ENCODE measurements at places on chromosomes 7 and 10.
A peak's percentile ranks its signal among the peaks of the same experiment; 100 is the strongest.

- DNase-seq: no peak
Observed at GRCh38 chr7:82404652-82405051, 38.9 kb downstream of the CACNA2D1 start.

GRCh38 chr7:91824201-91824600, 56.3 kb downstream of the MTERF1 start:
- no peak for DNase-seq

GRCh38 chr7:71191771-71192170, 59.8 kb downstream of the GALNT17 start:
- DNase-seq: no peak

- DNase-seq: no peak
Observed at GRCh38 chr10:133350950-133351329, 3.8 kb downstream of the PRAP1 start.

- DNase-seq: no peak
Observed at GRCh38 chr10:127587668-127588365, 38.7 kb downstream of the NPS start.

GRCh38 chr10:23412223-23412622, 26.7 kb upstream of the OTUD1 start:
- no peak for DNase-seq

DNA sequence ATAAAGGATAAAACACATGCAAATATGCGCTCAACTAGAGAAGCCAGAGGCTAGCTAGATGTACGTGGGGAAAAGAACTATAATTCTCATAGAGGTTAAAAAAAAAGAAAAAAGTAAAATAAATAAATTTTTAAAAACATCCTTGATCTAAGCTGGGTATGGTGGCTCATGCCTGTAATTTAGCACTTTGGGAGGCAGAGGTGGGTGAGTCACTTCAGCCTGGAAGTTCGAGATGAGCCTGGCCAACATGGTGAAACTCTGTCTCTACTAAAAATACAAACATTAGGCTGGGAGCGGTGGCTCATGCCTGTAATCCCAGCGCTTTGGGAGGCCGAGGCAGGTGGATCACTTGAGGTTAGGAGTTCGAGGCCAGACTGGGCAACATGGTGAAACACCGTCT, 18.6 kb upstream of the HSPA12A start:
- no peak for DNase-seq

DNA sequence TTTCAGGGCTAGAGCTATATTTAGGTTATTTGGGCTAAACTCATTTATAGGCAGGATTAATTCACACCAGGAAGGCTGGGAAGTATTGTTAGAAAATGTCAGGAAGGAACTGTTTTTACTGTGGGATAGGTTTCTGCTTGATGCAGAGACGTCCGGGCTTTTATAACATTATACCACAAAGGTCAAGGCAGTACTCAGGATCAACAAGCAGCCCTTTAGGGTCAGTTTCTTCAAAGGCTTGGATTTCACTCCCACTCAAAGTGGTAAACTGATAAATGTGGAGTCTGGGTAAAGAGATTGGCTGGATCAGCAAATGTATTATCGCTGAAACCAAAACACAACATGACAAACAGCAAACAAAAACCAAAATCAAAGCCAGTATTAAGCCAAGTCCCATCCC, 127.2 kb downstream of the ARL5B start:
- DNase-seq: no peak

GRCh38 chr10:59655309-59655708, 54.3 kb downstream of the SLC16A9 start:
- no peak for DNase-seq

DNA sequence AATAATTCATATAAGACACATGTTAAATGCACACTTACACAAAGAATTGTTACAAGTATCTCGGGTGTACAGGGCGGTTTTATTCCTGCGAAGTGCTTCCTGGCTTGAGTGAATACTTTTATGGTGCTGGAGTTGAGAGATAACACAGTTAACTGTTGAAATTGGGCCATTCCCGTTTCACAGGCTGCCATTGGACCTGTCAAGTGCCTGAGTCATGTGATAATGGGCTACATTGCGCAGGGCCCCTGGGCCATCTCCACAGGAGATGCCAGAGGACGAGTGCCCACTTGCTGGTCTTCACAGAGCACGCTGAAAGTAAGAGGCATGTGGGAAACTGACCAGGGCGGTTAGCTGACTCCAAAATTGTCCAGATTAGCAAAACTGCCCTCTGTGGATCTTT, 4.8 kb downstream of the FBH1 start:
- no peak for DNase-seq

DNA sequence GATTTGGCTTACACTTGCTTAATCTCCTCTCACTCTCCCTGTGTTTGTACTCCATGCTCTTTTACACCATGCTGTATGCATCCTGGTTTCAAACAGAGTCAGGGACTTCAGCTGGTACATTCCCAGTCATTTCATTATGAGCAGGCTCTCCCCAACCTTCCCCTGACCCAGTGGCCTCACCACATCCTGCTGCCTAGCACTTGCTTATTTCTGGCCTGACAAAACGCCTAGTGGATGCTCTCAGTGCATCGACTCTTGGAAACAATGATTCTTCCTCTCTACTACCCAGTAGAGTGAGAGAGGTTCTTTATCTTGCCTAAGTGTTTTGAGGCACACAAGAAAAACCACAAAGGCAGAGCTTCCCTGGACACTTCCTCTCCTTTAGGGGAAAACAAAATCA, 63.4 kb downstream of the CAV1 start:
- peak; percentile 27 for DNase-seq

- DNase-seq: no peak
Observed at GRCh38 chr7:1707756-1708595, 37.9 kb downstream of the ELFN1 start.

GRCh38 chr10:99695761-99696160, 36.2 kb downstream of the COX15 start:
- DNase-seq: no peak

DNA sequence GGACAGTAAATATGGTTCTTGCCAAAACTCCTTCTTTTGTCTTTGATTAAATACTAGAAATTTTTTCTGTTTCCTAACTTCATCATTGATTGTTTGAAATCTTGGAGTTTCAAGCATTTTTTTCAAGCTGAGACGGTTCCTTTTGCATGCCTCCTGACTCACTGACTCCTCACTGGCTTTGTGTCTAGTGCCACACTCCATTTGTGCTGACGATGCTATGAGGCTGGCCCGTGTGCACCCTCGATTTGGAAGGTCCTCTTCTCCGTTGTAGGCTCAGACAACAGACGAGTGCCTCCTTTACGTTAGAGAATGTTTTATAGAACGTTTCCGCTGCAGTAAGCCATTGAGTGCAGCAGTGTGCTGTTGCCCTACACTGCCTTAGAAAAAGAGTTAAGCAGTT, 10.8 kb upstream of the CSGALNACT2 start:
- no peak for DNase-seq

- no peak for DNase-seq
Observed at GRCh38 chr10:101304316-101304715, 49.6 kb upstream of the BTRC start.

DNA sequence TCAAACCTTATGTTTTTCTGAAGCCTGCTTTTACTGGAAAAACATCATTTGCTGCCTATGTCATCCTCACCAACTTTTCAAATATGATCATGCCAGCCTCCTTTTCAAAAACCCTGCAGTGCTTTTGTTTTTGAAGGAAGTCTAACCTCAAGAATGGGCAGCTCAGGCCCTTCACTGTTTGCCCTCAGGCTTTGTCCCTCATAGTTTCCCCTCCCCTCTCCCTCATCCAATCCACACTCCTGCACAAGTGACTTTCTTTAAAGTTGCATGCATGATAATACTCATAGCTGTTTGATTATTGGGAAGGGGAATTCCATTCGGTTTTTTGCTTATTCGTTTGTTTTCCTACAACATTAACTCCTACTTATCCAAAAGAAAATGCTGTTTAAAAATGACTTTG, 219.4 kb downstream of the SEMA3E start:
- no peak for DNase-seq

DNA sequence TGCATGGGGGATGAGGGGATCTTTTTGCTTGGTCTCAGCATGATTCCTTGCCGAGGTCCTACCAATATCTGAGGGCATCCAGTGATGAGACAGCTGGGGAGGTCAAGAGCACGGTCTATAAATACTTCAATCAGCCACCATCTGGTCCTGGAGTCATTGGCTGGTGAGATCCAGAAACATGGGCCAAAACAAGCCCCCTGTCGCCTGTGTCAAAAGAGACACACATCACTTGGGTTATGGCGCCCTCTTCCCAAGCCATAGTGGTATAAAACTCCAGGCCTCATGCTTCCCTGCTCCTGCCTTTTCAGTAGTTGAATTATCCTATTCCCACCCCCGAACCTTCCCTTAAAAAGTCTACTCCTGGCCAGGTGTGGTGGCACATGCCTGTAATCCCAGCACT, 60.9 kb downstream of the SLC35B4 start:
- no peak for DNase-seq

GRCh38 chr7:17374654-17375053, 76.2 kb downstream of the AHR start:
- DNase-seq: no peak

GRCh38 chr10:110414548-110415309, 83.0 kb upstream of the DUSP5 start:
- no peak for DNase-seq

- DNase-seq: no peak
Observed at GRCh38 chr7:86955895-86956503, 103.5 kb downstream of the ELAPOR2 start.

DNA sequence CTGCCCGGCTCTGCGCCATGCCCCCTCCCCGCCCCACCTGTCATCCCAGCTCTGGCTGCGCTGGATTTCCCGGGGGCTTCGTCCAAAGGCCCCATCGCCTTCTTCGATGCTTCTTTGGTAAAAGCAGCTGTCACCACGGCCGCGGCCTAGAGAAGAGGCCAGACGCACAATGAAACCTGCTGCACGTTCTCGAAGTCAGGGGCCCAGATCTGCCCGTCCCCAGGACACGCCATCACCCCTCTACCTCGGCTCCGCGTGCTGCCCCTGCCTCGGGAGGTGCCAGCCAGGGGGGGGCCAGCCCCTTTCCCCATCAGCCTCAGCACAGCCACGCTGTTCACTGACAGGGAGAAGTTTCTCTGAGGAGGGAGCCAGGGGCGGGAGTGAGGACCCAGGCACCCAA, 6.8 kb downstream of the GIGYF1 start:
- no peak for DNase-seq

DNA sequence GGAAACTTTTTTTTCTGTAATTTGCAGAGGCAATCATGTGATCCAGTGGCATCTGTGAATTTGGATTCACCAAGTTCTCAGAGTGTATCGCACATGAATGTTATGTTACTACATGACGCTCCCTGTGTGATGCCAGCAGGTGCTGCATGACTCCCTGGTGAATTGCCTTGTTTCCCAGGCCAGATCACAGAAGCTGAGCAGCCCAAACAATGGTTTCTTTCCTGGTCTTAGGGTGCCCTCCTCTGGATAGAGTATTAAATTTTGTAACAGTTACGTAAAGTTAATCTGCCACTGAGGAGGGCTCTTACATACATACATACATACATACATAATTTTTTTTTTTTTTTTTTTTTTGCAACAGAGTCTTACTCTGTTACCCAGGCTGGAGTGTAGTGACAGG, 3.6 kb downstream of the ZSCAN21 start:
- DNase-seq: peak; percentile 62

DNA sequence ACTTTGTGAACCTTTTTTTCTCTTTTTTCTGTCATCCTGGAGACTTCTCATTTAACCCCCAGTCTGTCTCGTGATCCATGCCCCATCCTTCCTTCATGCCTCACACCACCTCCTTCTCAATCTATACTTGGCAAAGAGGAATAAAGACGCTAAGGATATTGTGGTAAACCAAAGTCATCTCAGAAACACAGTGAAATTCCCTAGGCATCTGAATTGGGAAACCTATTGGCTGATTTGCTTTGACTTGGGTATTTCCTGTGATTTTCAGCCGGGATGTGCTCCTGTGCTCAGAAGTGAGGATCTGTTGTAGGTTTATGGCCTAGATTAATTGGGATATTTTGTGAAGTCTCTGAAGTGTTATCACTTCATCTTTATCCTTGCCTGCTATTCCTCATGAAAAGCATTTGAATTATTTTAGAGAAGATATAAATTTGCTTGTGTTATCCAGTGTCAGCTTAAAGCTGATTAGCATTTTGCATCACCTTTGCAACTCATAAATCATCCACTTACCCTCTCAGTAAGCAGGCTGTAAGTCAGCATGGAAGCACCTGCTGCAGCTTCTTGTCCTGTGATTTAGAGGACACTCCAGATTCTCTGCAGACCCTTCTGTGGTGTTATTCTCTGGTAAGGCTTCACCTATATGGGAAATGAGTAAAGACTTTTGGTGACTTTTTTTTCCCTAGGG, 138.0 kb downstream of the AUTS2 start:
- DNase-seq: no peak

GRCh38 chr7:98657736-98658135, 40.7 kb downstream of the NPTX2 start:
- DNase-seq: no peak

DNA sequence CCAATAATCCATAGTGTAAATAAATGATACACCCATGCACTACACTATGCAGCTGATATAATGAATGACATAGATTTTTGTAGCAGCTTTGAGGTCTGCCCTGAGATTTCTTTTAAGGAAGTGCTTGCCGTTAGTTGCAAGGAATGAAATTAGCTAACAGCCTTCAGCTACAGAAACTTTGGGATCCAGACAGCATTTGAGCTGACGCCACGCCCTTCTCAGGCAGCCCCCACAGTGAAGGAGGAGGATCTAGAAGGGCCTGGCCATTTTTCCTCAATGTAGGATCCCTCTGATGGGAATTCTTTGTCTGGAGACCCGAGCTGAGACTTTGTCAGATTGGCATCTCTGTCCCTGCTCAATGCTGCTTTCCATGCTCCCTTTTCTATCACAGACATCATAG, 6.1 kb upstream of the PDK4 start:
- DNase-seq: no peak

GRCh38 chr7:2217716-2218443, 14.9 kb downstream of the MAD1L1 start:
- no peak for DNase-seq

- DNase-seq: peak; percentile 65
Observed at GRCh38 chr10:71059054-71059818, 153.1 kb upstream of the UNC5B start.

- peak; percentile 65 for DNase-seq
Observed at GRCh38 chr10:123149568-123150270, 1.8 kb downstream of the HMX2 start.

DNA sequence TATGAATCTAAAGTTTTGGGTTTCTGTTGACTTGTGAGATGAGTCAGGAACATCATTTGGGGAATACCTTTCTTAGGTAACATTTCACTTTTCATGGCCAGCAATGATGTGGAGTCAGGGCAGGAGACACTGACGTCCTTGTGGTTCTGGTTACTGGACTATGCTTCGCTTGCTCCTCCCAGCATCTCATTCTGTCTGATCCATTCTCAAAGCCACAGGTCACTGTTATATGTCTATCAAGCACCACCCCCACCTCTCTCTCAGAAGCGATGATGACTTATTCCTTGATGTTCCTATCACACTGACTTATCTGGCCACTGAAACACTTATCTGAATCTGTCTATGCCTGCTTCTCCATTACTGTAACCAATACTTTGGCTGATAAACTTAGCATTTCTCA, 51.6 kb downstream of the TES start:
- no peak for DNase-seq
